ENCODE measurements at places on chromosomes 16 and 17. TPM values are rescaled to one million over a fixed set of nuclear protein-coding genes. Genes with fewer than 3 reads are reported as not detected.
A peak's percentile ranks its signal among the peaks of the same experiment; 100 is the strongest.

DNA sequence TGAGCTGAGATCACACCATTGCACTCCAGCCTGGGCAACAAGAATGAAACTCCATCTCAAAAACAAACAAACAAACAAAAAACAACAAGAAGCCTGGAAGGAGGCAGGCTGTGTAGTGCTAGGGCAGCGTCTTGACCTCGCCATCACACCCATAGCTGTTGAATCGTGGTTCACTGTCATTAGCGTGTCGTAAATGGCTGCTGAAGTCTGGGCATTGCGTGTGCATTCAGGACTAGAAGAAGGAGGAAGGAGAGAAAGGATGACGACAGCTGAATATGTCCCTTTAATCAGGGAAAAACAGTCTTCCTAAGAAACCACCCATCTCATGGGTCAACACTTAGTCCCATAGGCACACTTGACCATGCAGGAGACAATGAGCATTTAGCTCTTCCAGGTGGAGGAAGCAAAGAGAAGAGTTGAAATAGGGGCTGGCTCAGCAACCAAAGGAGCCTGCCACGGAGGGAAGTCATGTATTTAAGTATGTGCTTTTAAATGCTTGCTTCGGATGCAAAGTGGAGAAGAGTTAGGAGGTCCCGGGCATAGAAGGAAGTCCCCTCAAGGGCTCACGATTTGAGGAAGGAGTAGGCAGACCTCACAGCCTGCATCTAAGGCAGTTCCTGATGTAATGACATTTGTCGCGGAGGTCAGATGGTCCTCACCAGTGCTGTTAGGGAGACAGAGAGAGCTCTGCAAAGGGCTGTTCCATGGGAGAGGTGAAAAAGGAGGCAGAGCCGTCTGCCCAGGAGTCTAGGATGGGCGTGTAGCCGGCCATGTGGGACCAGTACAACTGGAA, 8.8 kb downstream of the PRSS22 start:
- peaks cover 11% of the 10 kb centered on the region for H3K4me1 ChIP-seq
- H3K27ac ChIP-seq: no peak overlapping the region
- no peak overlapping the region for H3K4me3 ChIP-seq
- peak; percentile 54 for DNase-seq

- DNase-seq: no peak
- no peaks in the 10 kb centered on the region for H3K4me1 ChIP-seq
- no peaks in the 10 kb centered on the region for H3K36me3 ChIP-seq
Measured at GRCh38 chr16:78817200-78817739, 717.8 kb downstream of the WWOX start.

DNA sequence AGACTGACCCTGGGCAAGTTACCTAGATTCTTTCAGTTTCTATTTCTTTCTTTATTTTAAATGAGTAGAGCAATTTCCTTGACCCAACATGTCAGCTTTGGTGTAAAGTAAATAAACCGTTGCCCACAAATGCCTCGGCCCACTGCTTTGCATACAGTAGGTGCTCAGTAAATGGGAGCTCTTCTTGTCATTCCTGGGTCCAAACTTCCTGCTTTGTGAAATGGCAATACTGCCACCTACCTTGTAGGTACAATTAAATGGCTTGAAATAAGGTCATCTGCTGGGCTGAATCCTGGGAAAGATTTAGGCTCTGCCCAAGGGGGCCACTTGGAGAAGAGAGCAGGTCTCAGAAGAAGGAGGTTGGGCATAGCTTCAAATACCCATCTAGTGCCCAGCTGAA, 253.0 kb downstream of the HS3ST3B1 start:
- H3K27me3 ChIP-seq: no peaks in the 10 kb centered on the region
- H3K36me3 ChIP-seq: no peaks in the 10 kb centered on the region
- no peak overlapping the region for H3K4me3 ChIP-seq
- H3K4me1 ChIP-seq: no peaks in the 10 kb centered on the region
- DNase-seq: no peak

- no peak overlapping the region for H3K4me3 ChIP-seq
- DNase-seq: no peak
- H3K4me1 ChIP-seq: peaks cover 11% of the 10 kb centered on the region
- H3K36me3 ChIP-seq: no peaks in the 10 kb centered on the region
- H3K27ac ChIP-seq: no peak overlapping the region
Measured at GRCh38 chr17:19453296-19453695, 42.3 kb downstream of the RNF112 start.

DNA sequence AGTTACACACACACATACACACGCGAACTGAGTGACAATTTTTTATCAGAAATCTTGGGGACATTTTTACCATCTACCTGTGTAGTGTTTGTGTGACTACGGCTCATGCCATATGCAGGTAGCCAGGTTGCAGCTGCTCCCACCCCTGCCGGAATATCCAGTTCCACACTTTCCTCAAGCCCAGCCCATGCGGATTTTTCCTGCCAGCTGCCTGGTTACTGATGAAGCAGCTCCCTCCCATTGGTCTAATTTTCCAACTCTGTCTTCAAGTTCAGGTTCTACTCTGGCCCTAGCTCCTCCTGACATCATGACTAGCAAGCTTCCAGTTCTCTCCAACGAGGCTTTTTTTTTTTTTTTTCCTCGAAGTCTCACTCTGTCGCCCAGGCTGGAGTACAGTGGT, 4.8 kb downstream of the GSG1L2 start:
- no peaks in the 10 kb centered on the region for H3K36me3 ChIP-seq
- no peak overlapping the region for H3K27ac ChIP-seq
- H3K27me3 ChIP-seq: no peaks in the 10 kb centered on the region
- H3K4me1 ChIP-seq: no peaks in the 10 kb centered on the region

SLC4A1 gene
- not detected for total RNA-seq

SLC35G6 gene
- not detected for total RNA-seq

GRCh38 chr16:84462296-84463210, 41.9 kb downstream of the MEAK7 start:
- H3K27me3 ChIP-seq: no peaks in the 10 kb centered on the region
- no peaks in the 10 kb centered on the region for H3K4me1 ChIP-seq
- no peak overlapping the region for H3K27ac ChIP-seq
- peaks cover 30% of the 10 kb centered on the region for H3K36me3 ChIP-seq
- H3K4me3 ChIP-seq: no peak overlapping the region

- H3K4me3 ChIP-seq: no peak overlapping the region
- H3K27me3 ChIP-seq: no peaks in the 10 kb centered on the region
- DNase-seq: peak; percentile 52
- no peak overlapping the region for H3K27ac ChIP-seq
Measured at GRCh38 chr17:15411384-15412198, 55.8 kb downstream of the CDRT4 start.

DNA sequence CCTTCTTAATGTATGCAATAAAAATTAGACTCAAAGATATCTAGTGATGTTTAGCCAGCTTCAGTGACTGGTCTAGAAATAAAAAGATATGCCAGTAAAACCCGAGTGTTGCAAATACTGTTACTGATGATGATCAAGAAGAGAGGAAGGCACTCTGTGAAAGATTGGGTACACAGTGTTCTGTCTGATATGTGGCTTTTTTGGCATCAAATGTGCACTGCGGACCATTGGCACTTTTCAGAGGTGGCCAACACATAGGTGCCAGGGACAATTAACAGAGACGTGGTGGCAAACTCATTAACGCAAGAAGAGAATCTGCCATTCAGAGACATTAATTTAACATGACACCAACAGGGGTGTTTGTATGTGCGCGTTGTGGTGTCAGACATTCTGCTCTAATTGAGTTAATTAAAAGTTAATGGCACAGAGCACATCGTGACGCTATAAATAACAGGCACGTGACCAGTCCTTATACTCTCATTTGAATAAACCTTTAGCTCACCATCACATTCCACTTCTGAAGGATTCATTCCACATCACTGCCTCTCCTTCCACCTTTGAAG, 549.3 kb upstream of the HSBP1 start:
- H3K36me3 ChIP-seq: no peaks in the 10 kb centered on the region
- H3K27me3 ChIP-seq: no peaks in the 10 kb centered on the region
- DNase-seq: peak; percentile 44
- no peaks in the 10 kb centered on the region for H3K4me1 ChIP-seq

DNA sequence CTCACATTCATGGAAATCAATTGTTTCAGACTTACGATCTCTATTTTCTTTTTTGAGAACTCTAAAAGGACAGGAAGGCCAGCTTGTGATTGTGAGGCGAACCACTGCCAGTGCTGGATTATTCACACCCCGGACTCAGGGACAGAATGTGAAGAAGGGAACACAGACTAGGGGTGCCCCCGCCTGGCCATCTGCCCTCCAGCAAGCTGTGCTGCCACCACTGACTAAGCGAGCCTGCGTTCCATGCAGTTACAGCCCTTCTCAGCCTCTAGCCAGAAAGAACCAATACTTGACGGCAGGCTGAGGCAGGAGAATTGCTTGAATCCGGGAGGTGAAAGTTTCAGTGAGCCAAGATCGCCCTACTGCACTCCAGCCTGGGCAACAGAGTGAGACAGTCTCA, 2.8 kb downstream of the HAGH start:
- H3K27ac ChIP-seq: no peak overlapping the region
- H3K4me3 ChIP-seq: no peak overlapping the region
- H3K27me3 ChIP-seq: no peaks in the 10 kb centered on the region
- DNase-seq: peak; percentile 93

DNA sequence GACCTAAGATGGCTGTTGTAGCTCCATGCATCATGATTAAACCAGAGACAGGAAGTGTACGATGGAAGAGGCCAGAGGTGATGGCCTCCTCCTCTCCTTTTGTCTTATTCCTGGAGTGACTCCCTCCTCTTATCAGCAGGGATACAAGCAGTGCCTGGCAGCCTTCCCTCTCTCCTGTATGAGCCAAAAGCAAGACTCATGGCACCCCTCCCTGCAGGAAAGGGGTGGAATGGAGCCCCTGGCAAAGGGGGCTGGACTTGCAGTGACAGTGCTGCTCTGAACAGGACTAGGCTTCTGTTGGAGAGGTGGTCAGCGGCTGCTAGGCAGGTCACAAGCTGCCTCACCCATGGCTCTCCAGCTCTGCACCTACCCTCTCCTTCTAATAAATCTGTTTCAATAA, 8.4 kb downstream of the TXNL4B start:
- DNase-seq: peak; percentile 18
- no peaks in the 10 kb centered on the region for H3K4me1 ChIP-seq
- no peak overlapping the region for H3K4me3 ChIP-seq
- H3K36me3 ChIP-seq: peaks cover 50% of the 10 kb centered on the region
- H3K27ac ChIP-seq: no peak overlapping the region
- no peaks in the 10 kb centered on the region for H3K27me3 ChIP-seq

DNA sequence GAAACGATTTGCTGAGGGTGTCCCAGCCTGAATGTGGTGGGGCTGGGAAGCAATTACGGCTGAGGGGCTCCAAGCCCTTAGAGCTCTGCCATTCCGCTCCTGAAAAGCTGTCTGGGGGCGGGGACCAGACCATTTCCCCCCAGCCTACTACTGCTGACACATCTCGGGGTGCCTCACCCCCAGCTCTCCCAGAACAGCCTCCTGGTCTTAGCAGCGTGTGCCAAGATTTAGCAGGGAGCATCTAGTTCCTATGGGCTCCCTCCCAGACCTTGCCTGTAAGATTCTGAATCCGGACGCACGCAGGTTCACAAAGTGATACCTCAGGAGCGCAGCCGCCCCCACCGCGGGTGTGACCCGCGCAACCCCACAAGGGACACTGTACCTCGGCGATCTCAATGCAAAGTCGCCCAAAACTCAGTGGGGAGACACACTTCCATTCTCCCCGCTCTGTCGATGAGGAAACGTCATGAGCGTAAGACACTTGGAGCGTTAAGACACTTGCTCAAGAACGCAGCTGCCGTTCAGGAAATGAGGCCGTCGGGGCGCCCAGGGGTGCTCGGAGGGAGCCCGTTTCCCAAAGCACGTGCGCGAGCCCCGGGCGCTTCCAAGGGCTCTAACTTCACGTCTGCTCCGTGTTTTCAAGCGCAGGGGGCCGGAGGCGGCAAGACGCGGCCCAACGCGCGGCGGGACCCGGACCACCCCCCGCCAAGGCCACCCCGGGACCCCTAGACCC, 629 bp downstream of the GEMIN4 start:
- H3K27ac ChIP-seq: peak overlapping the region; percentile 73
- DNase-seq: peak; percentile 92
- no peaks in the 10 kb centered on the region for H3K27me3 ChIP-seq
- peaks cover 12% of the 10 kb centered on the region for H3K4me1 ChIP-seq

- H3K4me1 ChIP-seq: peaks cover 22% of the 10 kb centered on the region
- no peaks in the 10 kb centered on the region for H3K27me3 ChIP-seq
- no peak overlapping the region for H3K4me3 ChIP-seq
- no peak overlapping the region for H3K27ac ChIP-seq
- peak; percentile 86 for DNase-seq
Measured at GRCh38 chr16:88760424-88761142, 24.4 kb downstream of the PIEZO1 start.

KRTAP4-3 gene
- not detected for total RNA-seq

GRCh38 chr16:69794486-69794885, 32.4 kb downstream of the WWP2 start:
- no peaks in the 10 kb centered on the region for H3K36me3 ChIP-seq
- no peak for DNase-seq
- no peak overlapping the region for H3K4me3 ChIP-seq

SERPINF2 gene
- total RNA-seq: not detected

DNA sequence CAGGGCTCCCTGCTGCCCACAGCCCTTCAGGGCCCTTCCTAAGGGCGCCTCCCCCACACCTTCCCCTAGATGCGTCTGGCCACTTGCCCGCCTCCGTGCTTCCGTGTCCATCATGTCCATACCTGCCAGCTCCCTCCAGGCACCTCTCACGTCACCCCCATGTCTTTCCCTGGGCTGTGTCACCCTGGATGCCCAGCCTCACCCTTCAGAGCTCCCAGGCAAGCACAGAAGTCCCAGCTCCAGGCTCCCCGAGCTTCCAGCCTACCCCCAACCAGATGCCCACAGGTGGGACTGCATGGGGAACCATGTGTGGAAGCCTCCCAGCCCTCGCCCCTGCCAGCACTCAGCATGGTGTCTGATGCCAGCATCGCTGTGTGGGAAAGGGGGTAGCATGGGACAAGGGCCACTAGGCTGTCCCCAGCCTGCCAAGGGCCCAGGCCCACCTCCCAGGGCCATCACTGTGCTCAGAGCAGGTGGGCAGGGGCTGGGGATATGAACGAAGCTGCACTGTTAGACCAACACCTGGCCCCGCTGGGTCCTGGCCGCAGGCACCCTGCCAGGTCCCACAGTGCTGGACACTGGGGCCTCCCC, 1.9 kb upstream of the AXIN1 start:
- peaks cover 3% of the 10 kb centered on the region for H3K36me3 ChIP-seq
- no peak overlapping the region for H3K4me3 ChIP-seq
- no peaks in the 10 kb centered on the region for H3K4me1 ChIP-seq
- peak; percentile 52 for DNase-seq

DNA sequence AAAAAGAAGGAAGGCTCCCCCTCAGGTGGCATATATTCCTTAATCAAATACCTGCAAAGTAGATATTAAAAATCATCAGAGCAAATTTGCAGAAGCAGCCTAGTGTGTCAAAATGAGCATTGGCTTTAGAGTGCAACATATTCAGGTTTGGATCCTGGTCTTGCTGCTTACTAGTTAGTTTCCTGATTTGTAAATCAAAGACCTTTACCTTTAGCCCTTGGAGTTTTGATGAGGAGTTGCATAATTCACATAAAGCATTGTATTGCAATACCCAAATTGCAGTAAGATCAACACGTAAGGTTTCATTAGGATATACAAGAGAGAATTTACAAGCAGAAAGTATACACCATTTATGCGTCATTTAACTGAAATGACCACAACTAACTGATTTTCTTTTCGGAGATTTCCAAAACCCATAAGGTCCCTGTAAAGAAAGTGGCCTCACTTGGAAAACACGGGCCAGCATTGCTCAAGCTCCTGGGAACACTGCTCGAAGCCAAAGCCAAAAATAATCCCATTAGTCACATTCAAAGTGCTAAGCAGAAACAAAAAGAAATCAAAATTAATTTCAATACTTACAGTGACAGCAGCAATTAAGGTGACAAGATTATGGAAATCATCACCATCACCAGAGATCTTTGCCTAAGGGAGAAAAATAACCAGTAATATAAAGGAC, 415.9 kb upstream of the ERCC4 start:
- H3K27ac ChIP-seq: no peak overlapping the region
- no peak overlapping the region for H3K4me3 ChIP-seq
- DNase-seq: no peak
- H3K4me1 ChIP-seq: no peaks in the 10 kb centered on the region
- no peaks in the 10 kb centered on the region for H3K36me3 ChIP-seq
- H3K27me3 ChIP-seq: no peaks in the 10 kb centered on the region

MLKL gene
- 5.1 TPM for total RNA-seq

HBZ gene
- not detected for total RNA-seq

All from osteoblast (primary cell).